Cardiac muscle cell (in vitro differentiated cells and primary cell): ENCODE measurements at places on chromosomes 1 and 21.

GRCh38 chr1:198680174-198680875 lies 41.5 kb downstream of the PTPRC start:
- DNase-seq: no peak

DNA sequence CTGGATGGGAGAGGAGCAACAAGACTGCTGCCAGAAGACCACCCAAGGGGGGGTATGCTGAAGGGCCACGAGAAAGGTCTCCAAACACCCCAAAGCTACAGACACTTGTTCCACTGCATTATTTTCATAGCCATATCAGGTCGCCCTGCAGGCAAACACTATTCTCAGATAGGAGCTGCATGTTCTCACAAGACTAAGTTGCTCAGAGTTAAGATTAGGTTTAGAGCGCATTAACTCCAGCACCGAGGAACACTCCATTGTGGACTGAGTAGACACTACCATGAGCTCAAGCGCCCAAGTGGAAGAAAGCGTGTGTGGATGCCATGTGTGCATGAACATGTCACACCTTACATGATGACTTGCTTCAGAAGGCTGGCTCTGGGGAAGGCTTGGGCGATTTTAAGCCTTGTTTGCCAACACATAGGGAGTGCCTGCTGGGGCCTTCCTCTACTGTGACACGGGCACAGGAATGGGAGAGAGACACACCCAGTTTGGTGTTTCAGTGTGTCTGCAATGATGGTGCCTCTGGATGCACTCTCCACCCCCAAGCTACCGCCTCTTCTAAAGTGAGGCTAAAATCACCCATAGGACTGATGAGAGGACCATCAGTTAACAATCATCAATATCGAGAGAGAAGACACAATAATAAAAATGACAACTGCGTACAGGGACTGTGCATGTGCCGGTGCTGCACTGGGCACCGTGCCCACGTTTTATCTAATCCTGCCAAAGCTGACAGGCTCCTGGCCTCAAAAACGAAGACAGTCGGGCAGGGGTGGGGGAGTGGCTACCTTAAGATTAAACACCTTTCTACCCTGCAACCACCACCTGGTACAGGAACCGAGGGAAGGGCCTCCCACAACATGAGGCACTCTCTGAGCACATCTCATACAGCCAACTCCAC lies 34.9 kb downstream of the SSBP3 start:
- DNase-seq: no peak

DNA sequence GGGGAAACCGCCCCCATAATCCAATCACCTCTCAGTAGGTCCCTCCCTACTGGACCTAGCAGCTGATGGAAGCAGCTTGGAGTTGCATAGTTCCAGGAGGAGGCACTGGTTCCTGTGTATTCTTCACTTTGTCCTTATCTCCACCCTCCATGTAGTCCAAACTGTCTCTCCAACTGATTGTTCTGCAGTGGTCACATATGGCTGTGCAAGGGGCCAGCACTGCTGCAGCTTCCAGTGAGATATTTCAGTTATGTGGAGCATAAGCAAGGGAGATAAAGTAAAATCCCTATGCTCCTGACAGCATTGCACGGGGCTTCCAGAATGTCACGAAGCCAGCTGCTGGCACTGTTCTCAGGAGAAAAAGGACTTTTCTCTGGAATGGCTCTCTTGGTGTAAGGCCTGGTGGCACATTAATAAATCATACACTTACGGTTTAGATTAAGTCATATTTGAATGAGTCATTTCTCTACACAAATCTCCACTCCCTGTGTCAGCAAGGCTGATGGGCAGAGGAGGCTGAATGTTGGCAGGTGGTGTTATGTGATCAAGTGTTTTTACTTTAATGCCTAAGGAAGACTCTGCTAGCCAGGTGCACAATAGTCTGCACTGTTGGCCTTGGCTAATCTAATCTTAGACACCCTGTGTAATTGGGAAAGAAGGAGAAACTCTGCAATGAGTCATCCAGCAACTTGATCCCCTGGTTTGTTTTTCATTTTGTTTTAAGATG lies 93.4 kb downstream of the KCNK1 start:
- no peak for DNase-seq

DNA sequence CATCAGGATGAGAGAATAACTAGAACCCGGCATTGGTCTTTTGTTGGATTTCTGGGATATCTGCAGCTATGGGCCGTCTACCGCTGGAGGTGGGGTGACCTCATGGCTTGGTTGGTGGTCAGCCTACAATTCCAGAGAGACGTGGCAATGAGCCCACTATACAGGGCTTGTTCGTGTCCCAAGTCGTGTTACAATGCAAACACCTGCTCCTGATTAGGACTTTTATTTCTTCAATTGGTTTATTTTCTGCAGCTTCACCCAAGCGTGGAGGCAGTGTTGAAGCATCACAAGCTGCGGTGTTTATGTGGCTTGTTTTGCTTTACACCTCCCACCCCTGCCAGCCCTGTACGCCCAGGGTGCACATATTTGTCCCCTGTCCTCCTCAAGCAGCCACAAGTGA lies 211.7 kb upstream of the TMEM51 start:
- no peak for DNase-seq

DNA sequence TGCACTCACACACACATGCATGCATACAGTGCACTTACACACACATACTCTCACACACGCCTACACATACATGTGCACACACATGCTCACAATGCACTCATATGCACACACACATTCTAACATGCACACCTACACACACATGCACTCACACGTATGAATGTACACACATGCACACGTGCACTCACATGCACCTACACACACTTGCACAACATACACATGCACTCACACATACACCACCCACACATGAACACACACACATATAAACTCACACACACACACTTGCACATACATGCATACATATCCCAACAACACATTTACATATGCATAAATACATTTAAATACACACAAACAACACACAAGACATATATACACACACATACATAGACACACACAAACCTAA lies 30.6 kb downstream of the OBSCN start:
- DNase-seq: no peak

DNA sequence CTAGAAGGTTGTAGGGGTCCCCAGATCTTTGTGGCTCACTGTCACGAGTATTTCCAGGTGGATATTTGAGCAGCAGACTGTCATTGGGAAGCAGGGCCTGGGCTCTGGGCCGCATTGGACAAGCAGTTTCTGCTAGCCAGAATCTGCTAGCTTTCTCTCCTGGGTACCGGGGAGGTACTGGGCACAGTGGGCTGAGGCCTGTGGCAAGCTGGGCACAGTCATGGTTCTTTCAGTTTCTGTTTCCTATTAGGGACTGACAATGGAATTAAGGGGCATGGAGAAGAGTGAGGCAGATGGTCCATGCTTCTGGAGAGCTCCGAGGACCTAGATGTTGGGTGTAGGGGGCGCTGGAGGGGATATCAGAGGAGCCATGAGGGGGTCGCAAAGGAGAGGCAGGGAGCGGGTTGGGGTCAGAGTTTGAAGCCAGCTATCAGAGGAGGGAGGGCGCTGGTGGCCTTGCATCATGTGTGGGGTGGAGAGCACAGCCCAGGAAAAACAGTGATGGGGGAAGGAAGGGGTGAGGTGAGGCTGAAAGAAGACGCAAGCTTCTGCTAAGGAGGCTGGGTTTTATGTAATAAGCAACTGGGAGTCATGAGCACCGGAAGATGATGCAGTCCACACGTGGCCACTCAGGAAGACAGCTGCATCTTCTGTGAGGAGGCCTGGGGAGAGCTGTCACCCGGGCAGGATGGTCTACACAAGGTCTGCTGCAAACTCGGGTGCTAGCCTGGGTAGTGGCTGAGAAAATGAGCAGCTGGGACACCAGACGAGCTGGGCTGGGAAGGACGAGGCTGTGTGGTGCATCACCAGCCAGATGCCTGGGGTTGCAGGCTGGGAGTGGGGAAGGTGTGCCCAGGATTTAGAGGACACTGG lies 72.7 kb downstream of the IER5 start:
- DNase-seq: no peak

DNA sequence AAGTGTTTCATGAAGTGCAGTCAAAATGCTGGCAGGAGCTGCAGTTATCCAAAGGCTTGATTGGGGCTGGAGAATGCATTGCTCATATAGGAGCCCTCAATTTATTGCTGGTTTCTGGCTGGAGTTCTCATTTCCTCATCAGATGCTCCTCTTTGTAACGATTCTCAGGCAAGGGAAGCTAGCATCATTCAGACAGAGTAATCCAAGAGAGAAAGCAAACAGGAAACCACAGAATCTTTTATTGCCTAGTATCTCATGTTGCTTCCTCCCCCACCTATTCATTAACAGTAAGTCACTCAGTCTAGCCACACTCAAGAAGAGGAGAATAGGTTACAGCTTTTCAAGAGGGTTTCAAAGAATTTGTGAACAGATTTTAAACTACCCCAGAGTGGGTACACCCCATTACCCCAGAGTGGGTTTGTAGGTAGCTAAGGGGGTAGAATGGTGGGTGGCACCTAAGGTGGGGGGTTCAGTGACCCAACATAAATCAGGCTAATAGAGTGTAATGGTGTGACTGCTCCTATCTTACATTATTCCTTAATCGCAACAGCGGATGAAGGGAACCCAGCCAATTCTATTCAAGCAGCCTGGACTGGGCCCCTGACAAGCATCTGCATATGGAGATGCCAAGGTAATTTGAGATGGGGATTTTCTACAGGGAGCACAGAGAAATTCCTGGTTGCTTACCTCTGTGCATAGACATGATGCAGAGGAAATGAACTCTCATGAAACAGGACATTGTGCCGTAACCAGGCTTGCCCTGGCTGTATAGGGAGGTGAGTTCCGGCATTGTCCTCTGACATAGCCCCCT lies 67.1 kb downstream of the KCNJ15 start:
- peak; percentile 87 for DNase-seq

- DNase-seq: no peak
These were observed 92.1 kb upstream of the IPO9 start for GRCh38 chr1:201736707-201737320.

- DNase-seq: no peak
These were observed 329.4 kb downstream of the AGBL4 start for GRCh38 chr1:49694251-49694827.

GRCh38 chr1:244066954-244067716 lies 16.1 kb downstream of the ZBTB18 start:
- DNase-seq: no peak

GRCh38 chr1:219144658-219145315 lies 28.9 kb upstream of the LYPLAL1 start:
- no peak for DNase-seq

DNA sequence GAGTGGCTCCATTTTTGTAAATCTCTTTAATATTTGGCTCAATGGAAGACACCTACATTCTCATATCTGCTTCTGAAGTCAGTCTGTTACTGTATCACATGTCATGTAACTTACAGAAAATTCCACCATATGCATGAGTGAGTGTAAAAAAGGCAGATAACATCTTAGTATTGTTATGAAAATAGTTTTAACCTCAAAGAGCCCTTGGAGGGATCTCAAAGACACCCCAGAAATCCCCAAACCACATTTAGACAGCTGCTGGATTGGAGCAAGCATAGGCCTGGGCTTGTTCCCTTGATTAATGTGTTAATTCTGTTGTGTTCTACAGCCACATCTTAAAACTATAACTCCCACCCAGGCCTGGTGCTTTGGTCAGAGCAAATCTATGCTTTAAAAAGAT lies 16.9 kb downstream of the MACO1 start:
- DNase-seq: no peak

DNA sequence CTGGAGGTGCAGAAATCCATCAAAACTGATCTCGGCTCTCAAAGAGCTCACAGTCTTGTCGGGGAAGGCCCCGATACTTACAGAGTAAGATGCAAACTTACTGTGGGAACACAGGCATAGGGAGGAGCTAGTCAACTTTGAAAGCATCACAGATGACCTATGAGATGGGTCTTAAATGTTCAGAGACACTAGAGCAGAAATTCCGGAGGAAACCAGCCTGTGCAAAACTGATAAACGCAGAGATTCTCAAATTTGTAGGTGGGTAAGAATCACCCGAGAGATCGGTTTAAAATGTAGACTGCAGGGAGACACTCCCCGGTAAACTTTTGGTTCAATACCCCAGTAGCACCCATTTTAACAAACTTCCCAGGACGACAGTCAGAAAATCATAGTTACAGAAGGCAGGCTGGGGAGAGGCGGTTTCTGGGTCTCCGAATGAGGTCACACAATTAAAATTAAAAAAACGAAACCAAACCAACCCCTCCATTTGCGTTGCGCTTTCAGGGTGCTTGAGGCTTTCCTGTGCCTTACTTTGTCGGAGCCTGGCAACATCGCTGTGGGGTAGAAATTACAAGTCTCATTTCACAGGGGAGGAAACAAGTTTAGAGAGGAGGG lies 755 bp upstream of the THRAP3 start:
- DNase-seq: no peak

DNA sequence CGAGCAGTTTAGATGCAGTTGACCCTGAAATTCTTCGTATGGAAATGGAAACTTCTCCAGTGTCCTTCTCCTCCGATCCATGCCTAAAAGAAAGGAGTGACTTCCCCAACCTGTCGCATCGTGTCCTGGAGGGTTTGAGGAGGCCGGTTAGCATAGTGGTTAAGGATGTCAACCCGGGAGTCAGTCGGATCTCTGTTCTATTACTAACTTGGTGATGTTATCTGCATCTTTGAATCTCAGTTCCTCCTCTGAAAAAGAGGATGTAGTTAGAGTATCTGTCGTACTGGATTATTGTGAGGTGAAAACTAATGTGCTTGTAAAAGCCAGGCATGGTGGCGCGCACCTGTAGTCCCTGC lies 684 bp downstream of the ZBTB8B start:
- DNase-seq: no peak

DNA sequence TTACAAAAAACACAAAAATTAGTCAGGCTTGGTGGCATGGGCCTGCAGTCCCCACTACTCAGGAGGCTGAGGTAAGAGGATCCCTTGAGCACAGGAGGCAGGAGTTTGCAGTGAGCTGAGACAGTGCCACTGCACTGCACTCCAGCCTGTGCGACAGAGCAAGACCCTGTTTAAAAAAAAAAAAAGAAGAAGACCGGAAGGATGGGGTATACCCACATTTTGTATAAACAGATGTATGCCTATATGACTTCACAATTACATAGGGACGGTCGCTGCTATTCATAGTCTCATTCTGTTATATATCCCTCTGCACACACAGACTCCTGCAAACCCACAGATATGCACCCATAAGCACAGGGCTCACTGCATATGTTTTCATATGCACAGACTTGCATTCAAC lies 12.7 kb downstream of the LCK start:
- DNase-seq: no peak

- DNase-seq: peak; percentile 84
These were observed 216.0 kb downstream of the DYRK1A start for GRCh38 chr21:37582590-37582989.

DNA sequence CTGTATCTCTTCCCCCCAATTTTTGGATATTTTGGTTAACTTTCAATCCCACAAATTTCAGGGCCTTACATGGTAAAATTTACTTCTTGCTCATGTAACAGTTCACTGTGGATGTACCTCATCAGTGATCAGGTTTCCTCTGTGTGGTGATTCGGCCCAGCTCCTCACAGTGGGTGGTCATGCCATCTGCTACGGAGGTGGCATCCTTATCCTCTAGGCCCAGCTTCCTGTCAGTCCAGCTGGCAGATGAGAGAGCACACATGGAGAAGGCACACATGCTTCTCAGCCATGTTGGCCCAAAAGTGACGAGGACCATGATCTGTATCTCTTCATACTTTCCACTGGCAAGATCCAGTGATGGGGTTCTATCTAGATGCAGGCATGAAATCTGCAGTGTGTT lies 27.2 kb downstream of the PCBP3 start:
- DNase-seq: no peak
